ENCODE measurements at places on chromosomes 1 and 21.

DNA sequence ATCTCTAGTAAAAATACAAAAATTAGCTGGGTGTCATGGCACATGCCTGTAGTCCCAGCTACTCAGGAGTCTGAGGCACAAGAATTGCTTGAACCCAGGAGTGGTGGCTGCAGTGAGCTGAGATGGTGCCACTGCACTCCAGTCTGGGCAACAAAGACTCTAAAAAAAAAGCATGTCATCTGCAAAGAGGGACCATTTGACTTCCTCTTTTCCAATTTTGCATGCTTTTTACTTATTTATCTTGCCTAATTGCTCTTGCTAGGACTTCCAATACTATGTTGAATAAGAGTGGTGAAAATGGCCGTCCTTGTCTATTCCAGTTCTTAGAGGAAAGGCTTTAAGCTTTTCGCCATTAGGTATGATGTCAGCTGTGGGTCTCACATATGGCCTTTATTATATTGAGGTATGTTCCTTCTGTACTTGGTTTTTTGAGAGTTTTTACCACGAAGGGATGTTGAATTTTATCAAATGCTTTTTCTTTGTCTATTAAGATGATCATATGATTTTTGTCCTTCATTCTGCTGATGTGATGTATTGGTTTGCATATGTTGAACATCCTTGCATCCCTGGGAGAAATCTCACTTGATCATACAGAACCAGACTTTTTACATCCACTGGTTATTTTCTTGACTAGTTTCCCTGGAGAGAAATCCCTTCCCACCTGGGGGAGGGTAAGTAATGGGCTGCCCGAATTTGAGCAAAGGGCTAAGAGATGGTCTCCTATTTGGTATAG is 17.0 kb upstream of the RAP1GAP start:
- no peak for DNase-seq

GRCh38 chr1:112983537-112984131 is 27.6 kb upstream of the SLC16A1 start:
- no peak for DNase-seq

- peak; percentile 24 for DNase-seq
Observed at GRCh38 chr1:56645677-56646305, 677 bp downstream of the PRKAA2 start.

DNA sequence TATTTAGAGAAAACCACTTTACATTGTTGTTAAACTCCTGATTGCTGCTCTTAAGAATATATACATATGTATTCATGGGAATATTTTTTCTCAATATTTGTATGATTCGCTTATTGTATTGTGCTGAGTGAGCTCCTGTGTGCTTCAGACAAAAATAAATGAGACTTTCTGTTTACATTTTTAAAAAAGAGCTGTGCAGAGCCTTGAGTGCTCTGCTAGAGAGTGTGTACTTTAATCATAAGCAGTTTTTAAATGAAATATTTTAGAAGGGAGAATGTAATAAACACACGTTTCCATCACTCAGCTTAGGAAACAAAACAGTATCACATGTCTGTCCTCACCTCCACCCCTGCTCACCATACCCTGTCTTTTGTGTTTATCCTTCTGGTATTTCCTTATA is 9.7 kb downstream of the PTPN14 start:
- DNase-seq: no peak

- DNase-seq: no peak
Observed at GRCh38 chr1:208174200-208174599, 70.0 kb downstream of the PLXNA2 start.

- no peak for DNase-seq
Observed at GRCh38 chr1:1399872-1400575, 889 bp upstream of the CCNL2 start.

DNA sequence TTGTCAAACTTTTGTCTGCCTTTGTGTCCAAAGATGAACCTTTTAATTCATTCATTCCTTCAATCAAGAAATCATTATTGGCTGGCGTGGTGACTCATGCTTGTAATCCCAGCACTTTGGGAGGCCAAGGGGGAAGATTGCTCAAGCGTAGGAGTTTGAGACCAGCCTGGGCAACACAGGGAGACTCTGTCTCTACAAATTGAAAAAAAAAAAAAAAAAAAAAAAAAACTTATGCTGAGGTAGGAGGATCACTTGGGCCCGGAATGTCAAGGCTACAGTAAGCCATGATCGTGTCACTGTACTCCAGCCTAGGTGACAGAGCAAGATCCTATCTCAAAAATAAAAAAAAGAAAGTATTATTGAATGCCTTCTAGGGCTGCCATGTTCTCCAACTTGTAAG is 51.3 kb upstream of the CXADR start:
- DNase-seq: no peak

DNA sequence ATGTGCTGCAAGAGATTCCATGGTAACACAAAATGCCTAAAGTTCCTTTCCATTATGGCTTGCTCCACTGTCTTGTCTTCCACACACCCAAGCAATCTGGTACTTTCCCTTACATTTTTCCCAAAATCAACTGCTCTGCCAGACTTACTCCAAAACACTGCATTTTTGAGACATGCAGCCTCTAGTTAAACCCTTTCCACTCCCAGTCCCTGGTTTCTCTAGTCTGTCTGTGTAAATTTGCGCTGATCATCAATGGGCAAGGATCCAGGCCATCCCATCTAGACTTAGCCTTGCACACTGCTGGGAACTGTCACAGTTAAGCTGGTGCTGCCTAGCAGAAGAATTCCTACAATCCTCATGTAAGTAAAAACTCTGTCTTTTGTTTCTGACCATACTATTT is 47.8 kb downstream of the DAB1 start:
- DNase-seq: no peak

DNA sequence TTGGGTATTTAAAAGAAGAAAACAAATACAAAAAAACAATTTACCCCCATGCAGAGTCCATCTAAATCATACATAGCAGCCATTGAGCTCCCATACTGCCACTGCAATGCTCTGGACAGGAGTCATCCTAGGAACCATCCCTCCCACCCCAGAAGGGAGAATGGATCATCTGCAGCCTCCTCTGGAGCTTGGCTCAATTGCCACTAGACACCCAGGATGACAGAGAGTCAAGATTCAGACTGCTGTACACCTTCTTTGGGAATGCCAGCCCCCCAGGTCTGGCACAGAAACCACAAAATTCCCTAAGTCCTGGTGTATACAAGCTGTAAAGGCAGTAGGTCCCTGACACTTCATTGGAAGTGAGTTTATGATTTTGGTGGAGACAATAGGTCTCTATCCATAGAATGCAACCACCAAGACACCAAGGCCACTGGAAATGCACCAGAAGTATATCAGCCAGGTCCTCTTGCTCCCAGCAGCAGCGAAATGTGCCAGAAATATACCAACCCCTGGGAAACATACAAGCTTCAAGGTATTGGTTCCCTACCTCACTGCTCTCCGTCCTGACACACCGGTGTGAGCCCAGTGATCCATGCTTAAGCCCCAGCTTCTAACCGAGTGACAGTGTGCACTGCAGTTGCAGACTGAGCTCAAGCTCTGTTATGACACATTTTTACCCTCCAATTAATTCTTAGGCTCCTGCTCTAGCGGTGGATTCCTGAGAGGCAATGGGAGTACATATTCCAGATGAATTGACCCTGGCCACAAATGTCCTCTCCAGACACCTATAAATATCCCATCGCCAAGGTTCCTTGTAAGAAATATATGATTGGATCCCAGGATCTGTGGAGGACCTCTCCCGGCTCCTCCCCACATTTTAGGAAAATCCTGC is 4.4 kb downstream of the TAL1 start:
- DNase-seq: no peak

GRCh38 chr1:177210071-177210470 is 39.3 kb downstream of the BRINP2 start:
- DNase-seq: no peak

- no peak for DNase-seq
Observed at GRCh38 chr1:25615172-25615541, 1.4 kb upstream of the MAN1C1 start.

- no peak for DNase-seq
Observed at GRCh38 chr1:116257341-116257767, 115.7 kb upstream of the ATP1A1 start.

GRCh38 chr1:160483505-160484185 is 39.4 kb downstream of the SLAMF6 start:
- no peak for DNase-seq

- DNase-seq: no peak
Observed at GRCh38 chr1:115764541-115764940, 4.0 kb downstream of the CASQ2 start.

DNA sequence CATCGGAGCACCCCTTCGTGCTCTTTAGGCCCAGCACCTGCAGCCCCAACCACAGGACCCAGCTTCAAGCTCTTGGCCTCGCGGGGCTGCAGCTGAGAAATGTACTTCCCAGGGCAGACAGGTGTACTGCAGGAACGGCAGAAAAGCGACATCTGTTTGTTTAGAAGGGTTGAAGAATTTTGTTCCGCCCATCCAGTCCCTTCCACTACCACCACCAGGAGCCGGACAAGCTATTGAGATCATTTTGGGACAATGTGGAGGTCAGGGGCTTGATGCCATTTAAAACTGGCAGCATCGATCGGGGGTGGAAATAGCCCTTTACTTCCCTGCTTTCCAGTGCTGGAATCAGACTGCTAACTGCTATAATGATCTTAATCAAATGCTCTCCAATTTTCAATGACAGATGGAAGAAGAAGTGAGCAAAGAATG is 1.7 kb downstream of the SERTAD4 start:
- no peak for DNase-seq

GRCh38 chr1:58874342-58874741 is 90.5 kb upstream of the JUN start:
- DNase-seq: no peak

DNA sequence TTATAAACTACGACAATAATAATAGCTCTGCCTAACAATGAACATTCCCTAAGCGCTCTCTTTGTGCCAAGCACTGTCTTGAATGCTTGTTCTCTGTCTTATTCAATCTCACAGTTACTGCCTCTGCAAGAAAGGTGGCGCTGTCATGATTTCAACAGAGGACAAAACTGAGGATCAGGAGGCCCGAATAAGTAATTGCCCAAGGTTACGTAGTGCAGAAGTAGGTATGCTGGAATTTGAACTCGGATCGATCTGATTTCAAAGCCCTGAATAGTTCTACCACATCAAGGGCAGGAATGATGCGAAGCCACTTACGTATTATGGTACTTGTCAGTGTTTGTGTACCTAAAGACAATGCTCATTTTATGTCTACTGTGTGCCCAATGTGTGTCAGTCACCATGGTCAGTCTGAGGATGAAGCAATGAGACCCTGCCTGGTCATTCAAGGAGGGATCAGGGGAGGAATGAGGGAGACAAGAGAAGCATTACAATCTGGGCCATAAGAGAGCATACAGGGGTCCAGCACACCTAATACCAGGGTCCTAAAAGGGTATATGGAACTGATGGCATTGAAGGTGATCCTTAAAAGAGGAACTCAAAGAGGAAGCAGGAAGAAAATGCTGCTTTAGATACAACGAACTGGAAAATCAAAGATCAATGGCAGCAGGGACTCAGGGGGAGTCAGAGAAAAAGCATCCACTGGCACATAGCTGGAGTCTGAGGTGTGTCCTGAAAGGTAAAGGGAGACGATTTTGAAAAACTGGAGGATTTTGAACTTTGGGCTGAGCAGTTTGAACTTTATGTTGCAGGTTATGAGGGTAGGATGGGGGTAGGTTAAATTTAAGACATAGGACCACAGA is 389.2 kb downstream of the PLPP3 start:
- DNase-seq: no peak

GRCh38 chr1:39196244-39197215 is 8.0 kb upstream of the MACF1 start:
- peak; percentile 41 for DNase-seq

DNA sequence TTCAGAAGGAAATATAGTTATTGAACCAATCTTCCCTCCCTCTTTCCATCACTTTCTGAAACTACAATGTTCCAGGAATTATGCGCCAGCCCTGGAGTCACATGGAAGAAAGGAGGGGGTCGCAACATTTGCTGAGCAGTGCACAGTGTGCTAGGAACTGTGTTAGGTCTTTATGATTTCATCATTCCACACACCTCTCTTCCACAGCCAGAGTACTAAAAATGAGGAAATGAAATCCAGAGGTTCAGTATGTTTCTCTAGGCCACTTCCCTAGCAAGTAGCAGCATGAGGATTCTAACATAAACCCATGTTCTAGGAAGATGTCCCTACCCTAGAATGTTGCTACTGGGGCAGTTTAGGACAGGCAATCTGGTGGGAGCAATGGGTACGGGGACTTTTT is 158.1 kb downstream of the SLC45A1 start:
- DNase-seq: no peak

GRCh38 chr1:114076308-114076707 is 77.4 kb downstream of the SYT6 start:
- no peak for DNase-seq

GRCh38 chr1:202362212-202362611 is 13.7 kb downstream of the PPP1R12B start:
- no peak for DNase-seq

- DNase-seq: no peak
Observed at GRCh38 chr1:90783181-90783580, 66.1 kb upstream of the BARHL2 start.

- DNase-seq: no peak
Observed at GRCh38 chr1:221172841-221173240, 293.6 kb downstream of the HLX start.

DNA sequence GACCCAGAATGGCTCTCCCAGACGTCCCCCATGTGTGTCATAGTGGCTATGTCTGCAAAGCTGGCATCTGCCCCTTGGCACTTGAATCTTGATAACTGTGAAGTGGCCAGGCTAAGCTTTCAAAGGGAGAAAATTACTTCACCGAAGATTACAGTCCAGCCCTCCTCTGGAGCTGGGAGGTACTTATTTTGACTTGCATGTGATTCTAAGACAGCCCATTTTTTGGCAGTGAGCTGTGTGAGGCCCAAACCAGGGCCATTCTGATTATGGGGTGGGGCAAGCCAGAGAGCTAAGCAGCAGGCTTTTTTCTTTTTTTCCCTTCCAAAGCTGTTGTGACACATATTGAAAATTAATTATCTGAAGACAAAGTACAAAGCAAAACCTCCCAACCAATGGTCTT is 42.1 kb upstream of the C8B start:
- peak; percentile 53 for DNase-seq

DNA sequence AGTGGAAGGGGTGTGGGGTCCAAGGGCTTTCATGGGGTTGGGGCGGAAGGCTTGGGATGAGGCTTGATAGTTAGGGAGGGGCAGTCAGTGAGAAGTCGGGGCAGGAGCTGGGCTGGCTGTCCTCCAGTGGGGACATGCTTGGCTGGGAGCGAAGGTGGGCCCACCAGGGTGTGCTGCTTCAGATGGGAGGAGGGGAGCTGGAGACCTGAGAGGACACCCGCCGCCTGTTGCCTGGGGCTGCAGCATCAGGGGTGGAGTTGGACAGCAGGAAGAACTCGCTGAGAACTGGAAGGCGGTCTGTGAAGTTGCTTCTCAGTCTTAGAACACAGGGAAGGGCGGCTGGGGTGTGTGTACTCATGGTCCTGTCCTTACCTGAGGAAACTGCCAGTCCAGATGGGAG is 1.6 kb downstream of the THEM5 start:
- no peak for DNase-seq
